Upper lobe of right lung (tissue), 1 donor: ENCODE measurements at places on chromosomes 2 and 18.

DNA sequence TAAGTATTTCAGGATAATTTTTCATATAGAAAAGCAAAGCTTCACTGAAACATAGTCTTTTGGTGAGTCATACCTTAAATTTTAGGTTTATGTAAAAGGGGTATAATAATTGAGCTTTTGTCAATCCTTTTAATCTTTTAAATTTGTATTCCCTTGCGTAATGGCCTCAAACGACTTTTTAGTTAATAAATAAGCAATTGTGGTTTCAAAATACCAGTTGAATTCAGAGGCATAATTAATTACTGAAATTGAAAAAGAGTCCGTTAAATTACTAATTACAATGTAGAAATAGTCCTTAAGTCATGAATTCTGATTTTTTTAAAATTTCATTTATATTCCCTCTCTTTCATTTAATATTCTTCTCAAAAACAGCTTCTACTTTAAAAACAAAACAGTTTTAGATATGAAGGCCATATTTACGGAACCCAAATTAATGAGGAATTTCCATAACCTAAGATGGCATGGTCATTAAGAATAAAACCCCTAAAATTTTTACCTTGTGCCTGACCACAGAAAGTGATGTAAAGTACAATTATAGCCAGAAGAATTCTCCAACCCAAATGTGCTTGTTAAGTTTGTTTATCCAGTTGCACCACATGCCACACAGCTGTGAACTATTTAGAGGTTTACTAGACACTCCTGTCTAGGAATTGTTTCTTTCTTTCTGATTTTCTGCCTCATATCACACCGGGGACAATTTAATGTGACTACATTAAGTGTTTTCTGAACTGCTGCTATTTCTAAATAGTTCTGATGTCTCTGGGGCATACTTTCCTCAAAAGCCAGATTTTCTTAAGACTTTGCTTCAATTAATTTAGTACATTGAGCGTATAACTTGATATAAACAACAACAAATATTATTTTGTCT is 60.7 kb upstream of the ITGA4 start:
- H3K4me1 ChIP-seq: no peaks in the 10 kb centered on the region
- no peaks in the 10 kb centered on the region for H3K36me3 ChIP-seq
- no peak overlapping the region for H3K27ac ChIP-seq
- DNase-seq: no peak
- no peaks in the 10 kb centered on the region for H3K27me3 ChIP-seq

DNA sequence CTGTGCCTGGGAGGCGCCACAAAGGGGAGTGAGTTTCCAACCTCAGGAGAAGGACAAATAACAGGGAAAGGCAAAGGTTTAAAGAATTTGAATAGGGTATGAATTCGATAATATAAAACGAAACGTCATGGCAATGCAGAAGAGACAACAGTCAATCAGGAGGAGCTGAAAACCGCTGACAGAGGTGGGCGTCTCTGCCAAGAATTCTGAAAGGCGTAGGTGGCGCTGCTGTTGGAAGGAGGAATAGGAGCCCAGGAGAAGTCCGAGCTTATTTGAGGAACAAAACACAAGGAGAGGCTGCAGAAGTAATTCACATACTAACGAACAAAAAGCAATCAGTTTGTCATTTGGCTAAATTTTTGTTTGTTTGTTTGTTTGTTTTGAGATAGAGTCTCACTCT is 485.8 kb upstream of the POU3F3 start:
- no peak for DNase-seq
- H3K27ac ChIP-seq: no peak overlapping the region
- H3K4me1 ChIP-seq: no peaks in the 10 kb centered on the region
- no peak overlapping the region for H3K4me3 ChIP-seq
- no peaks in the 10 kb centered on the region for H3K27me3 ChIP-seq

- H3K4me3 ChIP-seq: no peak overlapping the region
- no peak overlapping the region for H3K27ac ChIP-seq
- no peaks in the 10 kb centered on the region for H3K27me3 ChIP-seq
- DNase-seq: no peak
- no peaks in the 10 kb centered on the region for H3K36me3 ChIP-seq
These were observed 274.8 kb downstream of the SP3 start for GRCh38 chr2:173690349-173690748.

DNA sequence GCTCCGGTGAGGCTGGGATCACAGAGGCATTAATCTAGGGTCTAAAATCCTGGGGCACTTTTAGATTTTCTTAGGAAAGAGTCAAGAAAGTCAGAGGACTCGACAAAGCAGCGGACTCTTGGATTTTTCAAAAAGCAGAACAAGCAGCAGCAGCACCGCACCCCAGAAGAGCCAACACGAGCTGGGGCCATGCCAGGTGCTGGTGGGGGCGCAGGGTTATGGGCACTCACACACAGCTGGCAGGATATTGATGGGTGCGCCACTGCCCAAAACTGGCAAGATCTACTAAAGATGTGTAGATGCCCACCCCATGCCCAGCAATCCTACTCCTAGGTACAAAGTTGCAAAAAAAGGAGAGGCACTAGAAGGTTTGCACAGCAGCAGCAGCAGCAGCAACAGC is 33.9 kb upstream of the SEMA4C start:
- no peak overlapping the region for H3K27ac ChIP-seq
- H3K27me3 ChIP-seq: no peaks in the 10 kb centered on the region
- no peak overlapping the region for H3K4me3 ChIP-seq
- no peaks in the 10 kb centered on the region for H3K36me3 ChIP-seq

DNA sequence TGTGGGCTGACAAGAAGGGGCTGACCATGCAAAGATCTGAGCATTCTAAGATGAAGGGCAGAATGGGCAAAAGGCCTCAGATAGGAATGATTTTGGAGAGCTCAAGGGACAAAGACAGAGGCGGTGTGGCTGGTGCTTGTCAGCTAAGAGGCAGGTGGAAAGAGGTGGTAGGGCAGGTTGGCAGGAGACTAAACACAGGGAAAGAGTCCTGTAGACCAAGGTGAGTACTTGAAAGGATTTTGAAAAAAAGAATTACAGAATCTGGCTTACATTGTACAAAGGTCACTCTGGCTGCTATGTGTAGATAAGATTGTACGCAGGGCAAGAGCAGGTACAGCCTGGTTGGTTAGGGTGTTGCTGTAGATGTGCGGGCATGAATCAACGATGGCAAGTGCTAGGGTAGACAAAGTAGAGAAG is 50.6 kb downstream of the STK39 start:
- no peak overlapping the region for H3K27ac ChIP-seq
- H3K4me3 ChIP-seq: no peak overlapping the region
- H3K36me3 ChIP-seq: no peaks in the 10 kb centered on the region
- no peaks in the 10 kb centered on the region for H3K27me3 ChIP-seq
- peaks cover 21% of the 10 kb centered on the region for H3K4me1 ChIP-seq

DNA sequence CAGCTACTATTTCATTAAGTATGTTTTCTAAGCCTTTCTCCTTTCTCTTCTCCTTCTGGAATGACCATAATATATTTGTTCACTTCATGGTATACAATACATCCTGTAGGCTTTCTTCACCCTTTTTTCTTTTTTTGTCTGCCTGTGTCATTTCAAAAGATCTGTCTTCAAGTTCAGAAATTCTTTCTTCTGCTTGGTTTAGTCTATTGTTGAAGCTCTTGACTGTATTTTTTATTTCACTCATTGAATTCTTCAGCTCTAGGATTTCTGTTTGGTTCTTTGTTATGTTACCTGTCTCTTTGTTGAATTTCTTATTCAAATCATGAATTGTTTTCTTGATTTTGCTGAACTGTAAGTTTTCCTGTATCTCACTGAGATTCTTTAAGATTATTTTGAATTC is 109.9 kb downstream of the TMEM131 start:
- no peak overlapping the region for H3K27ac ChIP-seq
- H3K27me3 ChIP-seq: no peaks in the 10 kb centered on the region
- no peak for DNase-seq
- peaks cover 17% of the 10 kb centered on the region for H3K36me3 ChIP-seq
- no peak overlapping the region for H3K4me3 ChIP-seq
- no peaks in the 10 kb centered on the region for H3K4me1 ChIP-seq

DNA sequence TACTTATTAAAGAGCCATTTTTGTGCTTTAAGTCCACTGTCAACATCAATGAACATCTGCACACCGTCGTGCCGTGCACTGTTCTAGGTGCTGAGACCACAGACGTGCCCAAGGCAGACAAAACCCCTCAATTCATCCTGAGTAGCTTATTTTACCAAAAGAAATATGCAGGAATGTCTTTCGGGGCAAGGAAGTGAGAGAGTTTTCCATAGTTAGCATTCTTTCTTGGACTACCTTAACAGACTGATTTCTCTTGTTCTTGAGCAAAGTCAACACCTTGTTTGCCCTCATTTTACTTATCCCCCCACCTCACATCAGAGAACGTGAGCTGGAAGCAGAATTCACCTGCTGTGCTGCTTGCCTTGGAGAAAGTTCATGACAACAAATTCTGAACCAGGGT is 69.3 kb downstream of the GATA6 start:
- no peaks in the 10 kb centered on the region for H3K4me1 ChIP-seq
- no peak overlapping the region for H3K4me3 ChIP-seq
- no peaks in the 10 kb centered on the region for H3K27me3 ChIP-seq
- H3K36me3 ChIP-seq: no peaks in the 10 kb centered on the region

- H3K36me3 ChIP-seq: peaks cover 52% of the 10 kb centered on the region
- no peak overlapping the region for H3K4me3 ChIP-seq
These were observed 12.3 kb downstream of the ARID5A start for GRCh38 chr2:96548558-96549465.

DNA sequence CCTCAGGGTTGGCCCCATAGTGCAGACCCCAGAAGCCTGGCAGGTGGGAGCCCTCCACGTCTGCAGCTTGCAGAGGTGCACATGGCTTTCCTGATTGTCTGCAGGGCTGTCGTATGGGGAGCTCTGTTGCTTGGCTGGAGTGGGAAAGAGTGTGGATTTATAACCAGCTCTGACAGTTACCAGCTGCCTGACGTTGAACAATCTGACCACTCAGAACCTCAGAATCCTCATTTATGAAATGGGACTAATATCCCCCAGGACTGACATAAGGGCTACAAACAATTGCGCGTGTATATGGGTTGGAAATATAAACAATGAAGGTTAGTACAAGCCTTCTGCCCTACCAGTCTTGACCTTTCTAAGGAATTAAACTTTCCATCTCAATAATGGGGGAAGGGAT is 13.9 kb upstream of the PXDN start:
- H3K27ac ChIP-seq: no peak overlapping the region
- H3K36me3 ChIP-seq: no peaks in the 10 kb centered on the region
- H3K4me1 ChIP-seq: peaks cover 4% of the 10 kb centered on the region
- DNase-seq: no peak

- H3K4me3 ChIP-seq: no peak overlapping the region
- no peaks in the 10 kb centered on the region for H3K27me3 ChIP-seq
- DNase-seq: no peak
- H3K27ac ChIP-seq: peak overlapping the region; percentile 67
- H3K36me3 ChIP-seq: no peaks in the 10 kb centered on the region
- H3K4me1 ChIP-seq: peaks cover 11% of the 10 kb centered on the region
These were observed 158.6 kb downstream of the PIK3C3 start for GRCh38 chr18:42113529-42114191.

- H3K27me3 ChIP-seq: no peaks in the 10 kb centered on the region
- H3K27ac ChIP-seq: no peak overlapping the region
- no peak for DNase-seq
- H3K4me3 ChIP-seq: no peak overlapping the region
- H3K36me3 ChIP-seq: no peaks in the 10 kb centered on the region
These were observed 81.7 kb downstream of the SPRED2 start for GRCh38 chr2:65350651-65351056.
